ENCODE measurements at places on chromosomes 16 and 17.

GRCh38 chr17:8736796-8737195 lies 7.8 kb downstream of the CCDC42 start:
- no peak for DNase-seq

GRCh38 chr17:42018339-42018738 lies 1.1 kb upstream of the DNAJC7 start:
- no peak for DNase-seq

DNA sequence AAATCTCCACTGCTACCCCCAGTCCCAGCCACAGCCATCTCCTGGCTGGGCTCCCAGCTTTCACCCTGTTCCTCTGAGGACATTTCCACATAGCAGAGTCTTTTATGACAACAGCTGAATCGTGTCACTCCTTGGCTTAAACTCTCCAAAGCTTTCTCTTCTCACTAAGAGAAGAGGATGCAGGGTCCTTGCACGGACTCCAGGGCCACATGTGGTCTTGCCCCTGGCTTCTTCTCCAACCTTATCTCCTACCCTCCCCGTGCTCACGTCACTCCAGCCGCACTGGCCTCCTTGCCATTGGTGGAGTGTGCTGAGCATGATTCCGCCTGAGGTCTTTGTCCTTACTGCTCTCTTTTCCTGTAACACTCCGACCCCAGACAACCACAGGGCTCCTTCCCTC lies 39.9 kb upstream of the CCDC182 start:
- DNase-seq: no peak

DNA sequence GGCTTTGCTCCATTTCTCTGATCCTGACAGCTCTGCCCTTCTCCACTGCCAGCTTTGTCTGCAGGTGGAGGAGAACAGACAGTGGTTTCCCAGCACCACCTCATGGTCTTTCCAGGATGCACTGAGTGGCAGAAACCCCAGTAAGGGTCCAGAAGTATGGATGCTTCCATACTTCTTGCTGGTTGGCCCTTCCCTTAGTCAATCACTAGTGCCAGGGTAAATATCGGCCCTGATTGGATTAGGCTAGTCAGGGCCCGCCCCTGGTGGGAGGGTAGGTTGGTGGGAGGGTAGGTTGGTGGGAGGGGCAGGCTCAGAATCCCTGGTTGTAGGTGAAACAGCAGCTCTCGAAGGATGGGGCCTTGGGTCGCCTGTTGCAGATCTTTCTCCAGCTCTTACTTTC lies 10.2 kb downstream of the RNF213 start:
- no peak for DNase-seq

- no peak for DNase-seq
Observed at GRCh38 chr17:41484920-41485904, 4.3 kb upstream of the KRT35 start.

GRCh38 chr16:29927070-29927905 lies 1.3 kb upstream of the KCTD13 start:
- DNase-seq: no peak

GRCh38 chr17:1627182-1627981 lies 1.3 kb downstream of the SLC43A2 start:
- DNase-seq: no peak

- no peak for DNase-seq
Observed at GRCh38 chr17:29140051-29140621, 40.1 kb downstream of the MYO18A start.

DNA sequence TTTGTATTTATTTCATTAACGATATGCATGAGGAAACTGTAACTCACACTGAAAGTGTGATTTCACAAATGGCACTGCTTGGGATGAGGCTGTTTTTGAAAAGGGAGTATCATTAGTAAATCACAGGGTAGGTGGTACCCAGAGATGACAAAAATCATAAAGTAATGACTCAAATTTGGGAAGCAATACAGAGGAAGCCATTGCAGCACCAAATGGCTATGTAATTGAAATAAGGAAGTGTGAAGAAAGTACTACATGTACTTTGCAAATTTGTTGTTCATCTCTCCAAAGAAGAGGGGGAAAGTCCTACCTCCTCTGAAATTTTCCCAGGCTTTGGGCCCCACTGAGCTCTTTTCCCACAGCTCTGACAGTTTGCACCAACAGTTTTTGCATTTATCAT lies 12.3 kb upstream of the ABCC12 start:
- no peak for DNase-seq

- no peak for DNase-seq
Observed at GRCh38 chr16:4909825-4910224, 27.1 kb downstream of the PPL start.

DNA sequence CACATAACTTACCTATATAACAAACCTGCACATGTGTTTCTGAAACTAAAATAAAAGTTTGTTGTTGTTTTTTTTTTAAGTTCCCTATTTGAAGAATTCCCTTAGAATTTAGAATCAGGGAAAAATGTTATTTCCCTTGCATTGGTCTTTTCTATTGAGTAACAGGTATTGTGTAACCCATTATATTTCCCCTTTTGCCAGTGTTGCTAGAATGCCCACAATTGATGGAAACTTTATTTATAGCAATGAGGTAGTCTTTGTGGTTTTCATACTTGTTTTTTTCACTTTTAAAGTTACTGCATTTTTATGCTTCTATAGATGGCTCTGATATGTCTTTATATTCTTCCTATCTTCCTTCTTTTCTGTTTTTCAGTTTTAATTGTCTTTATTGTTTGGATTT lies 3.9 kb downstream of the NLRP1 start:
- no peak for DNase-seq

- DNase-seq: no peak
Observed at GRCh38 chr17:46949291-46950174, 26.6 kb downstream of the GOSR2 start.

- no peak for DNase-seq
Observed at GRCh38 chr17:38904892-38905291, 20.5 kb upstream of the LASP1NB start.

GRCh38 chr17:386141-386876 lies 33.7 kb upstream of the RPH3AL start:
- no peak for DNase-seq

DNA sequence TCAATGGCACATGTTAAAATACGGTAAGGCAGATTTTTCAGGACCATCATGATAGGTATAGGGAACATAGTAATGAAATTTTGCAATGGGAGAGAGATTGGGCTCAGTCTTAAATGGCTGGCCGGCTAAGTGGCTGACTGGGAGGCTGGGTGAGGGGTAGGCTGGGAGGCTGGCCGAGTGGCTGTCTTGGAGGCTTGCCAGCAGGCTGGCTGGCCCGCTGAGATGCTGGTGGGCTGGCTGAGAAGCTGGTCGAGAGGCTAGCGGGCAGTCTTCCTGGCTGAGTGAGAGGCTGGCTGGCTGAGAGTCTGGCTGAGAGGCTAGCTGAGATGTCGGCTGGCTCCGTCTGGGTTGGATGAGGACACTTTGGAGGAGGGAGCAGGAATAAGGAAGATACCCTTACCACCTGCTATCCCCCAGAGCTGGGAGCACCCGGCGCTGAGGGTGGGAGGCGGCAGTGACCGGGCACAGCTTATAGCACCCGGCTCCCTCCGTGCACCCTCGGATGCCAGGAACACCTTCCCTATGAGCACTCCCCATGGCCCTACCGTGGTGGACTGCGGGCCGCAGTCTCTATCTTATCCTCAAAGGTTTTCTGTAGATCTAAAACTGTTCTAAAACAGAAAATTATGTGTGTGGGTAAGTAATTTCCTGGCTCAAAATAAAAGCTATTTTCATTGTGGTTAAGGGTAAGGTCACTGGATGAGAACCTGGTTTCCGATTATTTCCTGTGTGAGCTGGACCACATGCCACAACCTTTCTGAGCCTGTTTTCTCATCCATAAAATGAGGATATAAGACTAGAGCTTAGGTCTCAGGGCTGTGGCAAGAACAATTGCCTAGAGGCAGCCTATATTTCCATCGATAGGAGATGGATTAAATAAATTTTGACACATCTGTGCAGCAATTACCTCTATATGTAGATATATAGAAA lies 34.5 kb upstream of the TMC5 start:
- DNase-seq: no peak

DNA sequence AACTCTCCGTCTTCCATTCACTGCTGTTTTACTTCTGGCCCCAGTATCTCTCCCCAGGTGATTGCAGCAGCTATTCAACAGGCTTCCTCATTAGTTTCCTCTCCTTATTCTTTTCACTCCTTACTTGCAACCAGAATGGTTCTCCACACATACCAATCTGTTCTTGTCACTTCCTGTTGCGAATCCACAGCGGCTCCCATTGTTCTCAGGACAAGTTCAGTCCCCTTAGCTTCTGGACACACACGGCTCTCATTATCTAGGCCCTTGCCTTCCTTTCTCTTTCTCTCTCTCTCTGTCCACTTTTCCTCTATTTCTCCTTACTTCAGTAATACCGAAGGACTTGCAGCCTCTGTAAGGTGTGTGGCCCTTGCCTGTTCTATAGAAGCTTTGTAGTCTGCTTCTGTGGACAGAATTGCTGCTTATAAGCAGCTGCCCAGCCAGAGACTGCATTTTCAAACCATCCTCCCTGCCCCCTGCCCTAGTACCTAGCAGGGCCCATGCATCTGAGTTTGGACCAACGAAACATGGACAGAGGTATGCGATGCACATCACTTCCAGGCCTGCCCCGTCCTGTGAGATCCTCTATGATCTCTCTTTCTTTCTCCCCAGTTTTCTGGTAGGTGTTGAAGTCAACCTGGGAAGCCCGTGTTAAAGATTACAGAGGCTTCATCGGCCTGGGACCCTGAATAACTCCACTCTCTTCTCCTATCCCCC lies 45.7 kb downstream of the VAT1L start:
- DNase-seq: no peak

DNA sequence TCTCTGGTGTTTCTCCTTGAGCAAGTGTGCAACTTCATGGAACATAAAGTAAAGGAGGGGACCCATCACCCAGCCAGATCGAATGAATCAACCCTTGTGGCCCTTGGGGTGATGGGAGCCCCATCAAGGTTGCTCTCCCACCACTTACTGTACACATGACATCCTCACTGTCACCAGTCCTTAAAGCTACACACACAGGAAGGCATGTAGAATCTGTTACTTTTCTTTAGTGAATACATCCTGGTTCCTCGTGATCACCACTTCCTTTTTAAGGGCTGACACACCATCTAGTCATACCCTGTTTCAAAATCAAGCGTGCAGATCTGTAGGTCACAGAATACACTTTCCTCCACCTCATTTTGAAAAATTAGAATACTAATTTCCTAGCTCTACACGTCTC lies 22.6 kb upstream of the MPHOSPH6 start:
- peak; percentile 52 for DNase-seq

DNA sequence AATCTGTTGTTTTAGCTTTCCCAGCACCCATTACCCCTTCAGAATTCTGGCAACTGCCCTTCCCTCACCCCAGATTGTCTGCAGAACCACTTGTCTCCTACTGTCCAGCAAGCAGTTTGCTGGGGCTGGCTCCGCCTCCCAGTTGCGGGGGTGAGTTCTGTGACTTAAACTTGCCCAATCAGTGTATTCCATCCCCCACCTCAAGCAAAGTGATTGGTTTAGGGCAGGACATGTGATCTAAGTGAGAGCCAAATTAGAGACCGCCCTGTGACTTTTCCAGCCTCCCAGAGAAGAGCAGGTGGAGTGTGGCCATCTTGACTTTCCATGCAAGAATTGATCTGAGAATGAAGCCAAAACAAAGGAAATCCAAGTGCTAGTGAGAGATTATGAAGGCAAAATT lies 22.7 kb upstream of the SRCIN1 start:
- no peak for DNase-seq

DNA sequence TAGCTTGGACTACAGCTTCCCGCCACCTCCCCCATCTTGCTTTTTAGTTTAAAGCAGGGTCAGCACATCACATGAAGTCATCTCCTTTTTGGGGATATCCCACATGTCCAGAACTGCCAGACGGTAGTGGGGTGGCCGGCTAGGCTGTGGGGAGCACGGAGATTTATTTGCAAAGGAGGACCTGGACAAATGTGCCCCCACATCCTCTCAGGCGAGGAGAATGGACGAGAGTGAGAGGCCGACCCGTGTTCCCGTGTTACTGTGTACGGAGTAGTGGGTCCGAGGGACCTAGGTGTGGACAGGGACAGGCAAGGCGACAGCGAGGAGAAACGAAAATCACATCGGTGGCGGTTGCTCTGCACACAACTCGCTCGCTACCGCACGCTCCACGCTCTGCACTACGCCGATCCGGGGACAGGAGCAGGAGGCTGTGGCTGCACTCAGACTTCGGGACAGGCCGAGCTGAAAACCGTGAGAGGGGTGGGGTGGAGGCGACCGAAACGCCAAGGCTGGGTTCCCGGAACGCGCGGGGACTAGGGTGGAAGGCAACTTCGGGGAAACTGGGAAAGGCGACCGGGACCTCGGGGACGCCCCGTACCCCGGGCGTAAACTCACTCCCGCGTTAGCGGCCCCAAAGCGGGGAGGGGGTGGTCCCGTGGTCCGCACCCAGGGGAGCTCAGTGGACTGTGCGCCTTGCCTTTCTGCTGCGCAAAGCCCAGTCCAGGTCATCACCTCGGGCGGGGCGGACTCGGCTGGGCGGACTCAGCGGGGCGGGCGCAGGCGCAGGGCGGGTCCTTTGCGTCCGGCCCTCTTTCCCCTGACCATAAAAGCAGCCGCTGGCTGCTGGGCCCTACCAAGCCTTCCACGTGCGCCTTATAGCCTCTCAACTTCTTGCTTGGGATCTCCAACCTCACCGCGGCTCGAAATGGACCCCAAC lies at the start of gene MT1A:
TSS of gene MT1A (plus strand) at position 853 of the 937 bp plus-strand sequence. CDS start at position 926, 73 bp downstream.
- DNase-seq: no peak

- DNase-seq: no peak
Observed at GRCh38 chr16:55367866-55368603, 44.0 kb downstream of the IRX6 start.

- DNase-seq: no peak
Observed at GRCh38 chr16:50834701-50835100, 92.8 kb downstream of the CYLD start.

- DNase-seq: no peak
Observed at GRCh38 chr16:50253514-50253910, 12.8 kb upstream of the ADCY7 start.

GRCh38 chr16:71568551-71568950 lies 8.3 kb downstream of the TAT start:
- DNase-seq: no peak
